NCI-H2171 (cell line): ENCODE measurements at places on chromosomes 1 and 21.
A peak's percentile ranks its signal among the peaks of the same experiment; 100 is the strongest.

DNA sequence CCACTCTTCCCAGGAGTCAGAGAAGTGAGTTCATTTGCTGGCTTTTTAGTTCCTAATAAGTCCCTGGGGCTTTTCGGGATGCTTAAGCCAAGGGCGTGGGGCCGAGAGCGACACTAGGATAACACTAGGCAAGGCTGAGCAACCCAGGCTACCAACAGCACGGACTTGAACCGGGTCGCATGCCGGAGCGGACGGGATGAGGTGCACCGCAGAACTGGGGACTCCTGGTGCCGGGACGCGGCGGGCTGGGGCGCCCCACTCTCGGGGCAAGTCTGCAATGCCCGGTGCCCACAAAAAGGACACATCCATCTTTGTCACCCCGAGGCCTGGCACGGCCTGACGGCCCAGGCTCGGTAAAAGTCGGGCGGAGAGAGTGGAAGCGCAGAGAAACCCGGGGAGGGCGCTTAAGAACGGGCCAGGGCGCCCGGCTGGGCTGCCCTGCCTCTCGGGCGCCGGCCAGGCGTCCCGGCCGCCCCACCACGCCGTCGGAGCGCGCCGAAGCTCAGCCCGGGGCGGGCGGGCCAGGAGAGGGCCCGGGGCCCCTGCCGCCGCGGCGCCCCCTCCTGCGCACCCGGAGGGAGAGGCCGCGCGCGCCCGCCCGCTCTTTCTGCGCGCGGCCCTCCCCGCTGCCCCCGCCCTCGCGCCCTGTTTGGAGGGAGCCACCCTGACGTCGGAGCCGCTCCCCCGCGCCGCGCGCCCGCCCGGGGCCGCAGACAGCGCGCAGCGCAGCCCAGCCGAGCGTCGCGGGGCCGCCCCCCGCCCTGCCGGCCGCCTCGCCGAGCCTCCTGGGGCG lies at the start of gene NBL1:
NBL1 (plus strand) TSS at position 710 of the 793 bp plus-strand sequence. CDS start 10,720 bp downstream, outside the sequence.
- peak; percentile 23 for DNase-seq

GRCh38 chr1:226498640-226499008 lies 49.9 kb upstream of the STUM start:
- no peak for DNase-seq

DNA sequence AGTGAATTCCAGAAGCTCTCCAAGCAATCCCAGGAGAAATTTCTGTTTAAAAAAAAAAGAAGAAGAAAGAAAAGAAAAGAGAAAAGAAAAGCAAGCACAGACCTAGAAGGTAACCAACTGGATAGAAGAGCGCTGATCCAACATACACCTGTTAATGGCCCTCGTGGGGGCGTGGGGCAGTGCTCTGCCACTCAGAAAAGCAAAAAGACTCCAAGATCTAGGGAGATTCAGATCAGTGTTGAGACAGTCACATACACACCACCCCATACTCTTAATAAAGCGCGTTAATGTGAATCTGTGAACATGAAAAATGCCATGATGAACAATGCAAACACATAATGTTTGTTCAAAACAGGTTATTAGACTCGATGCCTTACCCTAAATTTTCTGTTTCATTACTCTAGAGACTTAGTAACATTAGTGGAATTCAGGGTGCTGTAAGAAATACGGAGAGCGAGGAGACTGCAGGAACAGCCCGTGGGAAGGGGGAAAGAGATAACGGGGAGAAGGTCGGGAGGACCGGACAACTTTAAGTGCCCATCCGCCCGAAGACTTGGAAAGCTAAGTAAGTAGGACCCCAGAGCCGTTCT lies 406 bp downstream of the NME7 start:
- DNase-seq, result no peak

GRCh38 chr1:31798433-31799195 lies 17.2 kb downstream of the SPOCD1 start:
- DNase-seq, result no peak

DNA sequence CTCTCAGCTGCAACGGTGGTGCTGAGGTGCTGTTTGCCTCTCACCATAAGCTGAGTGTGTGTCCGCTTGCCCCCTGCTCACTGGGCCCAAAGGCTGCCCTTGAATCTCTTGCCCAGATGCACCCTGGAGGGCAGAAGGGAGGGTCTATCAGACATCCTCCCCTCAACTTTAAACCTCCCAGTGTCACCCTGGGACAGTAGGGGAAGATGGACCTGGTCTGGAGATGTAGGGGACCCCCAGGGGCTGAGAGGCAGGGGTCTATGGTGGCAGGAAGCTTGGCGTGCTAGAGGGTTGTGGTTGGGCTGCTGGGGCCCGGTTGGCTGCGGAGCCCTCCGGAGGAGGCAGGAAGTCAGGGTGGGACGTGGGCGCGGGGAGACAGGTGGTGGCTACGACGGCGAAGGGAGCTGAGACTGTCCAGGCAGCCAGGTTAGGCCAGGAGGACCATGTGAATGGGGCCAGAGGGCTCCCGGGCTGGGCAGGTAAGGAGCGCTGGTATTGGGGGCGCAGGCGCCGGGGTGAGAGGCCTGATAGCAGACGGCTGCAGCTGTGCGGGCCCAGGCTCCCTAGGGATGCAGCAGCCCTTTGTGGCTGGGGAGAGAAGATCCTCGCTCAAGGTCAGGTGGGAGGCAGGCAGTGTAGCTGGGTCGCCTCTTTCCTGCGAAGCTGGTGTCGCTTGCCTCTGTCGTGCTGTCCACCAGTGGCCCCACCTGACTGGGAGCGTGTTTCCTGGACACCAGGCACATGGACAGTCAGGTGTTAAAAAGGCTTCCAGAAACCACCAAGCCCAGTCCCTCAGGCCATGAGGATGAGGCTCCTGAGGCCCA lies at the start of gene LCK:
LCK (plus strand) TSS at position 373 of the 824 bp plus-strand sequence. CDS start 23,065 bp downstream, outside the sequence.
- DNase-seq, result no peak
